ENCODE measurements at places on chromosomes 6 and 20.
A peak's percentile ranks its signal among the peaks of the same experiment; 100 is the strongest.

GRCh38 chr6:170235391-170236125 lies 55.3 kb downstream of the DLL1 start:
- DNase-seq: no peak

- no peak for DNase-seq
These were observed 25.1 kb downstream of the TOX2 start for GRCh38 chr20:43939762-43940121.

DNA sequence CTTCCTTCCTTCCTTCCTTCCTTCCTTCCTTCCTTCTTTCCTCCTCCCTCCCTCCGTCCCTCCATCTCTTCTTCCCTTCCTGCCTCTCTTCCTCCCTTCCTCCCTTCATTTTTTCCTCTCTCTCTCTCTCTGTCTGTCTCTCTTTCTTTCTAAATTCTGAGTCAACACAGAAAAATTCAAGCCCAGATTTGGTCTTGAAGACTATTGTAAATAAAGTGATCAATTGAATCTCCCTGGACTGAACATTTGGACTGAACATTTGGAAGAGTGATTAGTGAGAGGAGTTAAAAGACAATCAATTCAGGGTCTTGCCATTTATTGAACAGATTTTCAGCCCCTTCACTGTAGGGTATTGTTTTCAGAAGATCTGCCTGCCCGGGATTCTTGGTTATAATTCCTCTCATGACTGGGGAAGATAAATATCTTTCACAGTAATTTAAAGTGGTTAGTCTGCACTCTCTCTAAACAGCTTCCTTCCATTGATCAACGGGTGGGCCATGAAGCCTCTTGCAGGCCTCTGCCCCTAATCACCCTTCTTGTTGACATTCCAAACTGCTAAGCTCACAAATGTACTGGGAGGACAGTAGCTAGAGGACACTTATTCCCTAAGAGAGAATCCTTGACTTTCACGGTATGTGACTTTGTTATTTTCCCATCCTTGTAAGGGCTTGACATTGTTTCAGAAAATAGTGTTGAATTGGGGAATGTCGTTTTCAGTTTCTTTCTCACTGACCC lies 101.7 kb upstream of the BMP2 start:
- no peak for DNase-seq

DNA sequence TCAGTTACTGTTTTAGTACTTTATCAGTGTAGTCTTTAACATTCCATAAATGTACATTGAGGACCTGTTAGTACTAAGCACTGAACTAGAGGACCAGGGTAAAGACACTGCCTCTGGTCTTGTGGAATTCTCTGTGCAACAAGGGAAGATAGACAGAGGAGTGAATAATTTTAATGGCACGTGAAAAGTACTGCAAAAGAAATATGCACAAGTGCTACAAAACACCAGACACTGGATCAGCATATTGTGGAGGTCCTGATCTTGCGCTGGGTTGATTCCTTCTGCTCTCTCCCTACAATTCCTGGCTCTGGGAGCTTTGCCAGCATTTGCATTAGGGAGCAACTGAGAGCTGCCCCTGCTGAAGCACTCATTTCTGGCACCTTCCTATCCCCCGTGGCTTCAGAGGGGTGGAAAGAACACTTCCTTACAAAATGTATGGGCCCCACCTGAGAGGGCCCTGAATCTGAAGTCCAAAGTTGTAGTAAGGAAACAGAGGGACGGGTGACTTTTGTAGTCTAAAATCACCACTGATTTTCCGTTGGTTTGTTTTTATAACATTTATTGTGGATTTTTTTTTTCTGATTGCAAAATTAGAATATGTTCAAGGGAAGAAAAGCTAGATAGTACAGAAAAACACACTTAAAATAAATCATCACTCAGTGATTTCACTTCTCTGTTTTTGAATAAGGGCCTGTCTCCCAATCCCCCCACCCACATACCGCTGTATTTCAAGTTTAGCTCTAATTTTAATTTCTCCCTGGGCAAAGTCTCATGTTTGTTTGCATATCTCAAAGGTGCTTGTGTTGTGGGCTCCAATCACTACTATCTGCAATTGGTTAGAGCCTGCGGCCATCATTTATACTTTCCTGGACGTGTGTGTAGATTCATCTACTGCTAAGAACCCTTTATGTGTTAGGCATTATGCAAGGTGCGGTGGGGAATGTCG lies 4.9 kb downstream of the PKIG start:
- DNase-seq: peak; percentile 10

- DNase-seq: no peak
These were observed 110.9 kb downstream of the CDC5L start for GRCh38 chr6:44498436-44498835.

DNA sequence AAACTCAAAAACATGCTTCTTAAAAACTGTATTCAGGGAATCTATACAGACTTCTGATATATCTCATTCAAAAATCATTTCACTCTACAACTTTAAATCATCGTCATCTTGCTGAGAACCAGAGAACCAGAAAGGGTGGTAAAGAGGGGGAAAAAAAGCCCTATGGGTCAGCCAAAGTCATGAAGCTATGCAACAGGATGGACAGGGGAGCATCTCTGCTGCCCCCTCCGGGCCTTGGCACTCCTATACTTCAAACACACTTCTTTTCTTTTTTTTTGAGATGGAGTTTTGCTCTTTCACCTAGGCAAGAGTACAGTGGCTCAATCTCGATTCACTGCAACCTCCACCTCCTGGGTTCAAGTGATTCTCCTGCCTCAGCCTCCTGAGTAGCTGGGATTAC lies 73.5 kb upstream of the NFATC2 start:
- no peak for DNase-seq

Data from NCI-H1105 (cell line).